AG09309 (cell line): ENCODE measurements at places on chromosomes 1 and 21.

DNA sequence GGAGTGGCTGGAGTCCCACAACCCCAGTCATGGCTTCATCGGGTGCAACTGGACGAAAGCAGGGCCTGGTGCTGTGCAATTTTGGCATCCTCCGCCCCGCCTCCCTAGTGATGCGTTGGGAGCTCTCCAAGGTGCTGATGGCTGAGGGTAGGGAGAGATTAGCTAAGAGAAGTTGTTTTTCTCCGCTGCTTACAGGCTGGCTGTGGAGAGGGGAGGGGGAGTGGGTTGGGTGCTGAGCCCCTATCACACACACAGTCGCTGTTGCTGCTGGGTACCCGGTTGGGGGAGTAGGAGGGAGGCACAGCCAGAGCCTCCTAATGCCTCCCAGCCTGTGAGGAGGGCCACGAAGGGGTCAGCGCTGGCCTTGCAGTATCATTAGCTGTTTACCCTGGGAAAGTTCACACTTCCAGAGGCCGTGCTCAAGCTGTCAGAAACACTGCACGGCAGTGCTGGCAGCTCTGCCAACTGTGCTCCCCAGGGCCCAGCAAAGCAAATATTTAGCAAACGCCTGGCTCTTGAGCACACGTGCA is 110.0 kb downstream of the GRIK3 start:
- no peak for DNase-seq

DNA sequence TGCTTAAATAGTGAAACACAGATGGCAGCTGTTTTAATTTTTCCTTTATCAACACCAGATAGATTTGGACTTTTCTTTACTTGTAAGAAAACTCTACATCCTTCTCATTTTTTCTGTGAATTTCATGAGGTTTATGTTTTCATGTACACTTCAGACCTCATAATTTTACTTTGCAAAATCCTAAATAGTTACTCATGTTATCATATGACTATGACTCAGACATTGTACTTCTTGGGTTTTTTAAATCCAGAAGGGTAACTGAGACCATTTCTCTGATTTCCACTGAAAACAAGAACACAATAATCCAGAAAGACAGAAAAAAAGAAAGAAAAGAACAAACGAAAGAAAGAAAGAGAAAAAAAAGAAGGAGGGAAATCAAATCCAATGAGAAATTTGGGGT is 1021.6 kb downstream of the NCAM2 start:
- DNase-seq, result no peak

- peak; percentile 39 for DNase-seq
These were observed 2.1 kb downstream of the FBLIM1 start for GRCh38 chr1:15760520-15761211.

DNA sequence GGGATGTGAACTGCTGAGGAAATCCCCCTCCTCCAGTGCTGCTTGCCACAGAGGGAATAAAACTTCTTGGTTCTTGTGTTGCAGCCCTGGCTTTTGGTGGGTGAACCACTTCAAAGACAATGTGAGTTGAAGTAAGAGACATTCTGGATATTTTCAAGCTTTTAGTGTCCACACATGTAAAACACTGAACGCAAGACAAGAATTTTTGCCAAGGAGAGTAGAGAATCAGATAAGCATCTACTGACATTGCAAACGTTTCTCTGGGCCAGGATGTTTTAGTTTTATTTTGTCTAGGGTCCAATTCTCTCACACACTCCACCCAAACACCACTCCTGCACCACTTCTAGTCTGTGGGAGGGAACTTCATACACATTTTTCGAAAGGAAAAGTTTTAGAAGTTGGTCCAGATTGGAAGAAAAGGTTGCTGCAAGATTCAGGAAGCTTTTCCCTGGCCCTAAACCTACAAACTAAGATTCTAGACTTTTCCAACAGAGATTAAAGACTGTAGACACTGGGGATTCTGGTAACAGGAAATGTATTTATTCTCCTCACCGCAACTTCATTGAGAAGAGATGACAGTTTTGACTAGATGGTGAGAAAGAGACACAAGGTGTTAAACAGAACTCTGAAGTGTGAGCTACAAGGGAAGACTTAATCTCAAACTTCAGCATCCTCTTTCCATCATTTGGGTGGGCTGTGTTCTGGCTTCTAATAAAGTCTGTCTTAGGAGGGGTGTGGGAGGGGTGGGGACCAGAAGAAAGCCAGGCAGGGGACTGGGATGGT is 16.1 kb downstream of the FASLG start:
- no peak for DNase-seq

DNA sequence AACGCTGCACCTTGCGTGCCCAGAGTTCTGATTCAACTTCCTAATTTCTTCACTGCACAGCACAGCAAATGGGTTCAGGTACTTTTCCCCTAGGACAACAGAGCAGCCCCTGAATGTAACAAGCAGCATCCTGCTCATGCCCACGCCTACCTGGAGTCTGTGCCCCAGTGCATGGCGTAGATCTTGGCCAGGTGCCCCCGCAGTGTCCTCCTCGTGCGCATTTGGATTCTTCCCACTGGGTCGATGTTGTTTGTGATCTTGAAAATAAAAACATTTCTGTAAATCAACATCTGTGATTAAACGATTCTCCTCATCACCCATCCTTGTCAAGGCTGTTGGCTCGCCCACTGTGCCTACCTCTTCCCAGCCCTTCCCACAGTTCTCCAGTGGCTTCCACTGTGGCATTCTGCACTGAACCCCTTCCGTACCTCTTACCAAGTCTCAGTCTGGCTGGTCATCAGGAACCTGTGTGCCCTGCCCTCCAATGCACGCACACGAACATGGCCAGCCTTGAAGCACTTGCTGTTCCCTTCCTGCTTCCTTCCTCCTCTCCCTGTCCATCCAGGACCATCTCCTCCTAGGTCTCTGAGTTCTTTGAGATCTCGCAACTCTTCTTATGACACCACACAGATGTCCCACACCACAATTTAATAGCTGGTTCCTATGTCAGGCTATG is 37.5 kb upstream of the NADK start:
- DNase-seq, result no peak

DNA sequence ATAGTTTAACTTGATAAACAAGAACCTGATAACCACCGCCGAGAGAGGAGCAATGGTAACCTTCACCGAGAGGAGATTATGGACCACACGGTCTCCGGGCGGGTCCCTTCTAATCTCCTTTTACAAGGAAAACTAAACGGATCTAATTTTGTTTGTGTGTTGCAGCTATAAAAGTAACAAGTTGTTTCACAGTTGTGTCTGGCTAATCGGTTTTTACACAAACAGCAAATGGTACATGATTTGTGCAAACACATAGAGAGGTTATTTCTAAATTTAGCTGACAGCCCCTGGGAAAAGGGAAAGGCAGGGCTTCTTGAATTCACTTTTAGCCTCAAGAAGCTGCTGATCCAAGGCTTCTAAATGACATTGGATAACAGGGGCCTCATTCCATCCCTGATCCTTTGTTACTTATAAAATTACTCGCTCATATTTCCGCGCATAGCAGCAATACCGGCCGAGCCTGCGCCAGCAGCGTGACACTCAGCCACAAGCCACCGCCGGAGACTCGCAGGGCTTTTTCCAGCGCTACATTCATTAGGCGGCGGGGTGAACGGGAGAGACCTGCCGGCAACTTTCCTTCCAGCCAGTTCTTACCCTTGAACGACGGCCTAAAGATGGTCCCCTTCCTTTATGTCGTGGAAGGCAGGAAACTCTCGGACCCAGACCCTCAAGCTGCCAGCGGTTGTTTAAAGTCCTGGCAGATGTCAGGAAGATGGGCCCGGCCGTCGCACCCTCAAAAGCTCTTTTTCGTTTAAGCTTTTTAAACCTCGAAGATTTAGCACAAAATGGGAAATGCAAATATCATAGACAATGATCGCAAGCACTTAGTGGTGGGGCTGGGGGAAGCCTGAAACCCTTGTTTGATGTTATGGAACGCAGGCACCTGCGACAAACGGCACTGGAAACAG is 4.4 kb downstream of the FOXD3 start:
- DNase-seq, result no peak

- no peak for DNase-seq
These were observed 1.3 kb downstream of the PUM1 start for GRCh38 chr1:31064111-31064717.

DNA sequence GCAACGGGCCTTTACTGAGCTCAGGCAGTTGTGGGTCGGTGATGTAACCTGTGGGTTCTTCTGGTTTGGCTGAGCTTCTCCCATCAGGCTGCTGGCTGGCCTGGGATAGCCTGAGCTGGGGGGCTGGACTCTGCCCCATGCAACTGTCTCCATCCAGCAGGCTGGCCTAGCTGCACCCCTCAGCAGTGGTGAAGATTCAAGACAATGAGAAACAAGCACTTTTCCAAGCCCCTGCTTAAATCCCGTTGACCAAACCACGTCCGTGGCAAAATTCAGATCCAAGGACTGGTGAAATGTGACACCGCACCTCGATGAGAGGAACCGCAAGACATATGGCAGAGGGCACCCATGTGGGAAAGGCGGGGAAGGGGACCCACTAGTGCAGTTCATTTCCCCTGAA is 25.6 kb downstream of the PRSS38 start:
- no peak for DNase-seq

GRCh38 chr1:156225677-156226014 is 12.8 kb downstream of the PMF1 start:
- DNase-seq, result no peak

- DNase-seq, result no peak
These were observed 3.6 kb downstream of the GPR52 start for GRCh38 chr1:174451408-174451807.

DNA sequence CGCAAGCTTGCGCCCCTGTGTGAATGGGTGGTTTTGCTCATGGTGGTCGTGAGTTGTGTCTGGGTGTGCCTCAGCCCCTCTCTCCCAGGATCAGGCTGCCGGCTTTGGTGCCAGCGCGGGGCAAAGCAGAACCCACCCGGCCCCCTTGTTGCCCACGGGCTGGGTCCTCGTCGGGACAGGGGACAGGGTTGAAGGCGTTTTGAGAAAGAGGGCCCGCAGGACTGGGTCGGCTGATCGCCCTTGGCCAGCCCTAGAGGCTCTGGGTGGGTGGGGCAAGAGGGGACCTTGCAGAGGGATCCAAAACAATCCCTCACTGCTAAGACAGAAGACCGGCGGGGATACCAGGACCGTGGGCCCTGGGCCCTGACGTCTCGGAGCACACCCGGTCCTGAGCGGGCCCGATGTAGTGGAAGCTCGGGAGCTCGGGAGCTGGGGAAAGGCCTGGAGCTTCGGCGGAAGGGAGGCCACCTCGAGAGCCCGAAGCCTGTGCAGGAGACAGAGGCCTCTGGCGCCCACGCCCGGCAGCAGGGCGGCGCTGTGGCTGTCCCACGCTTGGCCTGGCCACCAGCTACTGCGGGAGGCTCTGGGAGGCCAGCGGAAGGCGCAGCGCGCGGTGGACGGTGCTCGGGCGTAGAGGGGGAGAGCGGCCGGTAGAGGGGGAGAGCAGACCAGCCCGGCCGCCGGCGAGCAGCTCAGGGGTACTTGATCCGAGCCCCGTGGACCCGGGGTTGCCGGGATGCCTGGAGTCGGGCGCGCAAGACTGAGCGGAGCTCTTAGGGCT is 2.8 kb upstream of the ZNF678 start:
- no peak for DNase-seq
